ENCODE measurements at places on chromosomes 1 and 21.

DNA sequence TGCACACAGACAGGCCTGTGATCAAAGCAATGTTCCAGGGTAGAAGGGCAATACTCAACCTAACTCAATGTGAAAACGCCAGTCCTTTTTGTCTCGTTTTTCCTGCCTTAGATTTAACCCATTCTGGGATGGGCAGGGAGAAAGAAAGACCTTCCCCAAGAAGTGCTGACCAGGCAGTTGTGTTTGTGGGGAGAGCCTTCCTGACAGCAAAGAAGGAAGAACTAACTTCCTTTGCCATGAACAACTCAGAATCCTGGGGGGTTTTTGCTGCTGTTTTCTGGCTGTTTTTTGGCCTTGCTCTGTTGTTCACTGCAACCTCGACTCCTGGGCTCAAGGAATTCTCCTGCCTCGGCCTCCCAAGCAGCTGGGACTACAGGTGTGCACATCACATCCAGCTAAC, 112.0 kb upstream of the RAB4A start:
- no peak for DNase-seq

GRCh38 chr1:212819726-212820125, 27.7 kb downstream of the SPATA45 start:
- DNase-seq: no peak

DNA sequence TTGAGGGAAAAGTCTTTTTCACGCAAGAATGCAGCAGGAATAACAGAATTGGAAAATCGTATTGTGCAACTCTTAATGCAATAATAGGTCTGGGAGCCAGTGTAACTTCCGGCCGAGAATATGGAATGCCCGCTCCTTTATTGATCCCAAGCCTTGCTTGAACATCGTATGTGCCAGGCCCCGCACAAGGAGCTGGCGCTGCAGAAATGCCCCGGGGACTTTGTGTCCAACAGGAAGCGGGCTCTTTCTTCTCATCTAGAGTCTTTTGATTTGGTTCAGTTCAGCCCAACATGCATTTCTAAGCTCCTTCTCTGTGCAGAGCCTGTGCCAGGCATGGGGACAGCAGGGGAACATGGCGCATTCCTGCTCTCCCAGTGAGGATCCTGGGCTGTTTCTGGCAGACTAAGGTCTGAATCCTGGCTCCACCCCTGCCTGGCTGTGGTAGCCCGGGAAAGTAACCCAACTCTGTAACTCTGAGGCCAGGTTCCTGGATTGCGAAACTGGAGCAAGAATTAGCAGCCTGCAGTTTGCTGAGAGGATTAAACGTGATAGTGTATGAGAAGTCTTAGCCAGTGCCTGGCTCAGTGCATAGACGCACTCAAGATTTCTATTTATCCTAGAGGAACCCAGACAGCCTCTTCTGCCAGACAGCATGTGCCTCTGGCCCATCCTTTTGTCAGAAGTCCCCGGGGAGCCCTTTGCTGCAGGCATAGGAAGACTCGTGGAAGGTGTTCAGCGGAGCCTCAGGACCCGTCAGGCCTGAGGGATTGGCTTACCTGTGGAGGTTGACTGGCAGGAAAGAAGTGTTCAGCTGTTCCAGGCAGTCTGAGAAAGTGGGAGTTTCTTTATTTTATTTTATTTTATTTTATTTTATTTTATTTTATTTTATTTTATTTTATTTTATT, 987 bp upstream of the CDCP2 start:
- DNase-seq: no peak

GRCh38 chr1:19445417-19446342, 39.7 kb downstream of the CAPZB start:
- no peak for DNase-seq

DNA sequence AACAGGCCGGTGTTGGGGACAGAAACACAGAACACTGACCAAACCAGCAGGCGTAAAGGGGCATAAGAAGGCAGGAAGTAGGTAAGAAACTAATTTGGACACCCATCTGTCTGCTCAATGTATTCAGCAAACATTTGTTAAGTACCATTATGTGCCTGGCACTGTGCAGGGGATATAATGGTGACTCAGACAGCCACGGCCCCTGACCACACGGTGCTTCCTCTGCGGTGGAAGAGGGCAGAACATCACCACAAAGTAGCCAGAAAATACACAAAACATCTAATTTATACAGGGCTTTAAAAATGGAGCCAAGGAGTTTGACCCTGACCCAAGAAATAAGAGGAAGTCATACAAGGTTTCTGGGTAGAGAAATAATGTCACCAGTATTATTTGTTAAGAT, 12.9 kb downstream of the DNAJC11 start:
- DNase-seq: no peak

- DNase-seq: no peak
Observed at GRCh38 chr1:236837897-236838296, 42.8 kb downstream of the MTR start.

- no peak for DNase-seq
Observed at GRCh38 chr1:117747605-117748004, 141.8 kb downstream of the TENT5C start.

- DNase-seq: no peak
Observed at GRCh38 chr1:236284291-236284721, 2.5 kb upstream of the ERO1B start.

GRCh38 chr21:45506241-45506817, 35.9 kb downstream of the SLC19A1 start:
- no peak for DNase-seq

DNA sequence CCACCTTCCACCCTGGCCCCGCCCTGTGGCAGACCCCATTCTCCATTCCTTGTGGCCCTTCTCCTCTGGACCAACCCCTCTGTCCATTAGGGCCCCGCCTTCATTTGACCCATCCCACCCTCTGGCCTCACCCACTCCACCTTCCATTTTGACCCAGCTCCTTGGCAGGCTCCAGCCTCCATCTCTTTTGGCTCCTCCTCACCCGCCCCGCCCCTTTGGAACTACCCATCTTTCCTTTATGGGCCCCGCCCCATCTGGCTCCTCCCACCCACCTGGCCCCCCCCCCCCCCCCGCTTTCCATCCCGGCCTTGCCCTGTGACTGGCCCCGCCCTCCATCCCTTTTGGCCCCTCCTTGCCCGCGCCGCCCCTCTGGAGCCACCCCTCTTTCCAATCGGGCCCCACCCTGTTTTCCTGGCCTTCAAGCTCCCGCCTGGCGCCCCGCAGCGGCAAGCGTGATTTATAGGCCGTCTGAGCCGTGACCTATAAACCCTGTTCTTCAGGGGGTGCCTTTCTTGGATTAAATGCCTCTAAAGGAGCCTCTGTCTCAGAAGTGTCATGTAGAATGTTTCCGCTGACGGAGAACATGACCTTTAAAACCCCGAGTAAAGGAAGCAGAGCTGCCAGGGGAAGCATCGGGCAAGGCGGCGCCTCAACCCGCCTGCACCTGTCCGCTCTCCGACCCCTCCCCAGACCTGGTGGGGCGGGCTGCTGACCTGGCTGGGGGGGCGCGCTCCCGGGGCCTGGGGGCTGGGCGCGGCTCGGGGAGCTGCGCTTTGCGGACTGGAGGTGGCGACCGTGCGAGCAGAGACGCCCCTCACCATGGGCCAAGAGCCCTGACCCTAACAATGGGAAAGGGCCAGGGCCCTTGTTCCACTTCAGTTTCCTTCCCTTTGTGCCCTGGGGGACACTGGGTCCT, 178.0 kb downstream of the CAMTA1 start:
- peak; percentile 35 for DNase-seq

GRCh38 chr1:206987873-206988272, 17.6 kb upstream of the FCAMR start:
- DNase-seq: no peak

Data from Peyer's patch (tissue), 4 donors.